IPS DF 6.9 (cell line): ENCODE measurements at places on chromosomes 2 and 18.

DNA sequence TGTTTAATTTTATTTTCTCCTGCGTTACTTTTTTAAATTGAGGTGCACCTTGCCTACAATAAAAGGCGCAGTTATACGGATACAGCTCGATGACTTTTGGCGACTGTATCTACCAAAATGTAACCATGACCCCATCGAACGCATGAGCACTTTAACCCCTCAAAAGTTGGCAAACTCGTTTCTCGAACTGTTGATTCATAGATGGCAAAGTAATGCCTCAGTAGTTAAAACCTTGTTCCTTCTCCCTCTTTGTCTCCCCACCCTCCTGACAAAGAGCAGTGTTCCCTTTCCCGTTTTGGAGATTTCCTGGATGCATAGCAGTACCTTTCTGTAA lies 577 bp downstream of the MOGAT1 start:
- DNase-seq: no peak

- DNase-seq: no peak
These were observed 50.4 kb downstream of the SLC4A1AP start for GRCh38 chr2:27714053-27714452.

DNA sequence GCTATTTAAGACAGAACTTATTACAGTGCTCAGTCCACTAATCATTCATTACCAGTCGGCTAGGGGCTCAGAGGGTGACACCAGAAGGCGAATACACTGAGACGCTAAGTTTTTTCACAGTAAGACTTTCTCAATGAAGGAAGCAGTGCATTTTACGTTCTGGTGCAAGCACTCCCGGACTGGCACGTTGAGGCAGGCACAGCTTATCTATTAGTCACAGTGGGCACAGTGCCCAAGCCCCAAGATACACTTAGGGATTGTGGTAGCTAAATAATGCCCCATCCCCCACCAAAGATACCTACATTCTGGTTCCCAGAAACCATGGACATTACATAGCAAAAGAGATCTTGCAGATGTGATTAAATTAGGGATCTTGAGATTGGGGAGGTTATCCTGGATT lies 32.6 kb upstream of the BCL11A start:
- DNase-seq: no peak

GRCh38 chr2:161979490-161979889 lies 94.5 kb downstream of the DPP4 start:
- DNase-seq: no peak

DNA sequence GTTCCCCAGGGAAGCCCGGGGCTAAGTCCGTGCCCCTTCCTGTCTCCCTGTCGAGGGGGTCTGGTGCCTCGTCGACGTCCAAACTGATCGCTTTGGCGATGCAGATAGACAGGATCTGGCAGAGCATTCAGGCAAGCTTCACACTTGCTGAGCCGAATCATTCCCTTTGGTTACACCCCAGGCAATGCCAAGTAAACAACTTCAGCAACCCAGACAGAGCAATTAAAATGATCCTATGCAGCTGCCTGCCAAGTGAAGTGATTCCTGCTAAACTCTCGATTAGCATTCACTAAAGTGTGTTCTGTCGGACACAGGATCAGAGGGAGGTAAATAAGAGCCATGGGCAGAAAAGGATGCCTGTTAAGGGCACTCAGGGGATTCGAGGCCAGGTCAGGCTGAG lies 108.2 kb upstream of the RAB12 start:
- no peak for DNase-seq

GRCh38 chr2:69525261-69525660 lies 88.0 kb upstream of the NFU1 start:
- no peak for DNase-seq

GRCh38 chr2:118032169-118033013 lies 18.5 kb upstream of the CCDC93 start:
- no peak for DNase-seq

GRCh38 chr2:225573603-225574002 lies 174.1 kb downstream of the NYAP2 start:
- no peak for DNase-seq

- no peak for DNase-seq
These were observed 323.7 kb downstream of the SLC4A3 start for GRCh38 chr2:219951099-219951498.

GRCh38 chr2:150627526-150627925 lies 140.1 kb upstream of the RND3 start:
- no peak for DNase-seq

DNA sequence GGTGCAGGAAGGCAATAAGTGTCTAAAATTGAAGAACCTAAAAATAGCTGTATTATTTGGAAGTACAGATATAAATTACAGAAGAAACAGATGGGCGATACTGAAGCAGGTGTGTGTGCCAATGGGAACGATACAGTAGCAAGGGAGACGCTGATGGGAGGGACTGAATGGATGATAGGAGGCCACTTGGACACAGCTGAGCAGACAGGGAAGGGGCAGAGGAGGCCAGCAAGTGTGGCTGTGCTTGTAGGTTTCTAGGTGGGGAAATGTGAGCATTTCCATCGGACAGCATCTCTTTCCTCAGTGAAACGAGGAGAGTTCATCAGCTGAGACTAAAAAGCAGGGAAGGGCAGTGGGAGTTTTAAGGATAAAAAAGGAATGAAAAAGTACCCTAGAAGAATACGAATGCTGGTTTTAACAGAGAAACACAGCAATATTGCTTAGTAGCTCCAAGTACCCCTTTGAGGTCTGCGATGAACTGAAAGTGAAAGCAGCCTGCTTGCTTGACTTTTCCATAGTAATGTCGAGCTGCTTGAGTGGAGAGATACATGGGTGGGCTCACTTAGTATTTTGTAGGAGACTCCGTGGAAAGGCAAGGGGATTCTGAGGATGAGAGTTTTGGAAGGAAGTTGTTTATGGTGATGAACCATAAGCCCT lies 91.7 kb upstream of the EPC2 start:
- no peak for DNase-seq

- no peak for DNase-seq
These were observed 120.5 kb upstream of the SCN7A start for GRCh38 chr2:166614503-166614902.

DNA sequence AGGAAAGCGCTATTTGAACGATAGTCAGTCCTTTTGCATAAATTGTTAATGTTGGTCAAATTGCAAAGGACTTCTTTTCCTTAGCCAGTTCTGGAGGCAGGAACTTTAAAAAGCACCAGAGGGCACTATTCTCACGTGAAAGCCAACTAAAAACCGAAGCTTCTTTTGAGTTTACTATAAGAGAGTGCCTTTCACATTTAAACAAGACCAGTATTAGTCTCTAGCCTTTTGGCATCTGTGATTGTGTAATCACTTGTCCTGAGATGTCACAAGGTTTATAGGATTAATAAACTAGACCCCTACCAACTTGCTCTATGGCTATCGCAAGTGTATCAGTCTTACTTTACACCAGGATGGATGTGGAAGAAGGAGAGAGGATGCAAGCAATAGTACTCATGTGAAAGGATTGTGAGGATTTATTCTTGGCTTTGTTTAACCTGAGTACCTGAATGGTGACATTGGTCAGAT lies 14.4 kb upstream of the STAT4 start:
- no peak for DNase-seq

- DNase-seq: no peak
These were observed 725 bp downstream of the FBXO48 start for GRCh38 chr2:68466361-68466777.

- DNase-seq: no peak
These were observed 396.4 kb upstream of the LRRTM1 start for GRCh38 chr2:80700961-80701360.
